OCI-M1 (cell line): ENCODE measurements at places on chromosomes 12 and 14.

DNA sequence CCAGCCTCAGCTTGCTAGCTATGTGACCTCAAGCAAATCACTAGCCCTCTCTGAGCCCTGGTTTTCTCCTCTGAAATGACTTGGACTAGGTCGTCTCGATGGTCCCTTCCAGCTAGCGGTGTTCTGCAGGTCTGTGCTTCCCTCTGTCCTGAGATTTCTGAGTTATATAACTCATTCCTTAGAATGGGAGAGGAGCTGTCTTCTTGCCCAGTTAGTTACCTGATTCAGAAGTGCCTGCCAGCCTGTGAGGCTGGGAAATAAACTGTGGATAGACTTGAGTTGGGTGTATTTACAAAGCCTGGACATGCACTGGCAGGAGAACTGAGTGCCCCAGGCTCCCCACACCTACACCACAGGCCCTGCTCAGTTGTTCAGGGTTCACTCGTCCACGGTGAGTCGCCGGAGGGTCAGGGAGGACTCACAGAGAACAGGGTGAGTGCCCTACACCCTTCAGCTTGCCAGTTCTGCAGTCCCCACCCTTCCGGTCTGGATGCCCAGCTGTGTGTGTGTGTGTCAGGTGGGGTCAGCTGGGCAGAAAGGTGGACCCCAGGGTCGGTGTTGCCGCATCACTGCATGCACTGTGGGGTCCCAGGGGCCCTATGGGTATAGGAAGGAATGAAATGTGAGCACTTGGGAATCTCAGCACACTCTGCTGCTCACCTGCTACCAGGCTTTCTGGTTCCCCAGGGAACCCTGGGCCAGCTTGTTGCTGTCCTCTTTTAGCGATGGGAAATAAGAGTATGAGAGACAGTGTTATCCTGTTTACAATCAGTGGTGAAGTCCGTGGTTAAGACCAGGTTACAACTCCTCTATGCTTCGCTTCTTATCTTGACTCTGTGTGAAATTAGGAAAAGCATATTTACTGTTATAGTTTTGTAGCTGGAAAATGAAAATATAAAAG lies 348.2 kb downstream of the DPF3 start:
- DNase-seq = no peak

- no peak for DNase-seq
Measured at GRCh38 chr14:23639048-23639890, 3.1 kb downstream of the DHRS2 start.

DNA sequence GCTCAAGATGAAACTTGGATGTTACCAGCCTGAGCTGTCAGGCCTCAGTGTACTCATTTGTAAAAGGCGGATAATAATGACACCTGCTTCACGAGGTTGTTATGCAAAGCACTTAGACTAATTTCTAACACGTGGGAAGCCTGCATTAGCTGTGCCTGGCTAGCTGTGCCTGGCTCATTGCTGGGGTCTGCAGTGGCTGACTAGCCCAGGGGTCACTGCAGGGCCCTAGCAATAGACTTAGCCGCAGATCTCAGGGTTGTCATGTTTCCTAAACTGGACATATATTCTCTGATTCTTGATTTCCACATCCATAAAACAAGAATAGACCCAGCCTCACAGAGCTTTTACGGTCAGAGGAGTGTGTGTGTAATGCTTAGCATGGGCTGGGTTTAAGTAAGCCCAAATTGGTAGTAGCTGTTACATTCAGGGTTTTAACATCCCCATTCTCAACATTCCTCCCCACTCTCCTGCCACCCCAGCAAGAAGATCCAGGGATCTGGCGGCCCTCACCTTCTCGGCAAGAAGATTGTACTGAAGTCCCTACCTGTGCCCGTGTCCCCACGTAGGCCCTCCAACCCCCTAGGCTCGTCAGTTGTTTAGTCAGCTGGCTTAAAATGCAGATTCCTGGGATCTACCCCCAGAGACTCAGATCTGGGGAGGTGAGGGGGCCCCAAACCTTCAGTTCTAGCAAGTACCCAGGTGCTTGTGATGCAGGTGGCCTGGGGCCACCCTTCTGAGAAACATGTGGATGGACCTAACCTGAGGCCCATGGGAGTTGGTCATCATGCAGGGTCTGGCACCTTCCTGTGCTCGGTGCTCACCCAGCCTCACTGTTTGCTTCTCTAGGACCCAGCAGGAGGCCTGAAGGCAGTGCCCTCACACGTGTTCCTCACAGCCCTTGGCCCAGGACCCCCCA lies 8.6 kb downstream of the NR4A1 start:
- no peak for DNase-seq

GRCh38 chr12:88805286-88805685 lies 225.0 kb upstream of the KITLG start:
- no peak for DNase-seq

DNA sequence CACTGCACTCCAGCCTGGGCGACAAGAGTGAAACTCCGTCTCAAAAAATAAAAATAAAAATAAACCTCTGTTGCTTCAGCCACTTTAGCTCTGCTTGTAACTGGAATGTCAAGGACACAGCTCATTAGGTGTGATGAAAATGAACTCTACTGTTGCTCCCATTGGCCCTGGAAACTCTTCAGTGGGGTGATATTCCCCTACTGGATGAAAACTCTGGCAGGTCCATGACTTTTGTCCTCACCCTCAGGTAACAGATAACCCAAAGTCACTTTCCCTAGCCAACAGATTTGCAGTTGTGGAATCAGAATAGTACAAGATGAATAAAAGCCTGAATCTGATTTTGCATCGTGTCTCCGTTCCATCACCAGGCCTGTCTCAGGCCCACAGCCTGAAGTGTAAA lies 92.1 kb upstream of the CEP83 start:
- no peak for DNase-seq

- DNase-seq = no peak
Measured at GRCh38 chr14:99727096-99727870, 43.2 kb downstream of the CYP46A1 start.

GRCh38 chr14:91869556-91869955 lies 2.2 kb upstream of the TC2N start:
- DNase-seq = no peak

DNA sequence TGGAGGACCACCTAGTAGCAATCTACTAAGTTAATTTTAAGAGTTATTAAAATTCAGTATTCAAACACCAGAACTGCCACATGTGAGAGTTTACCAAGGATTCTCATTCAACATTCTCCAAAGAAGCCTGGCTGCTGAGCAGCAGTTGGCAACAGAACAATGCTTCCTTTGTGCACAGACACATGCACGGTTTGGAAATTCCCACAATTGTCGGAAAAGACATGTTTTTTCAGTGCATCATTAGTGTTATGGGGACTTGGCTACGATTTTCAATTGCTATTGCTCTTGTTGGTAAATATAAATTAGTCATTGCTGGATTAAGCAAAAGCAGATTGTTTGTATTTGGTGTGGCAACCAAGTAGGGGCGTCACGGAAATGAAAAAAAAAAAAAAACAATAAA lies 22.2 kb downstream of the ST8SIA1 start:
- DNase-seq = no peak

- no peak for DNase-seq
Measured at GRCh38 chr14:65310568-65310967, 102.0 kb upstream of the FUT8 start.

GRCh38 chr12:97557116-97557515 lies 94.5 kb downstream of the RMST start:
- no peak for DNase-seq

- no peak for DNase-seq
Measured at GRCh38 chr12:111067498-111067897, 147.1 kb upstream of the MYL2 start.
